AG04450 (cell line): ENCODE measurements at places on chromosomes 5 and 9.

GRCh38 chr9:121672986-121673385, 21.6 kb downstream of the DAB2IP start:
- DNase-seq: no peak

DNA sequence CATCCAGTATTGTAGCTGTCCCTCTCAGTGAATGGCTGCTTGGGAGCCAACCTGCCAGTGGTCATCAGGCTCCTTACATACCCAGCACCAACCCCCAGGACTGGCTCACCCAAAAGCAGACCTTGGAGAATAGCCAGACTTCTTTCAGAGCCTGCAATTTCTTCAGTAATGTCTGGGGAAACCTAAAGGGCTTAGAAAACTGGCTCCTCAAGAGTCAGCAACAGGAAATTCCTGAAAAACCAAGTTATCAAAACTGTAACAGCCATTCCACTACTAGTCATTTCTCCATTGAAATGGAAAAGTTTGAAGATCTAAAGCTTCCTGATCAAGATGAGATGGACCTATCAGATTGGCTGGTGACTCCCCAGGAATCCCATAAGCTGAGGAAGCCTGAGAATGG, 12.3 kb upstream of the STING1 start:
- no peak for DNase-seq

DNA sequence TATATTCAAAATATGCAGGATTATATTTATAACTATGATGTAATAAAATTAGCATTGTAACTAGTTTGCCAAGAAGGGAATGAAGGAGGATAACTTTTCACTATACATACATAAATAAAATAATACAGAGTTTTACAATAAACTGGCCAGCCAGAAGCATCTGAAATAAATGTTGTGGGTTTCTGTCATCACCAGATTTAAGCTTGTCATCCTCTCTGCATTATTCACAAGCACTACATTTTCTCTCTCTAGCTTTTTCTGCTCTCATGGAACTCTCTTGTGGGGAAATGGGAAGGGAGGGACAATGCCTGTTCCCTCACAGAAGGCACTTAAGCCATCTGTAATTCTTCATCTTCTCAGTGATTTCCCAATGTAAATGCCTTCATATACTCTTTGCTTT, 626.8 kb downstream of the SEMA5A start:
- no peak for DNase-seq

DNA sequence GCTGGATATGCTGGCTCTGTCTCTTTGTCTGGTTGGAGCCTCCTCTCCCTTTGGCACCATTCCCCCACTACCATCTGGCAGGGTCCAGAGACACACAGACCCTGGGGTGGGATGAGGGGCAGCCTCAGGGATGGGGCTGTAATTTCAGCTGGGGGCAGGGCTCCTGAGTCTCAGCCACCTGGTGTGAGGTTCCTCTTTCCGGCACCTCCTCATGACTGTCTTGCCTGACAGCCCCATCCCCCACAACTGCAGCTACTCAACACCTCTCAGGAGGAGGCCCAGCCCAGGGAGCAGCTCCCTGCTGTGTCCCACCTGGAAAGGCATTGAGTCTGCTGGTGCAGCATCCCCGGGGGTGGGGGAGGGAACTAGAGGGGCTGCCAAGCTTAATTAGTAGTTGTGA, 11.7 kb upstream of the RPS14 start:
- no peak for DNase-seq

DNA sequence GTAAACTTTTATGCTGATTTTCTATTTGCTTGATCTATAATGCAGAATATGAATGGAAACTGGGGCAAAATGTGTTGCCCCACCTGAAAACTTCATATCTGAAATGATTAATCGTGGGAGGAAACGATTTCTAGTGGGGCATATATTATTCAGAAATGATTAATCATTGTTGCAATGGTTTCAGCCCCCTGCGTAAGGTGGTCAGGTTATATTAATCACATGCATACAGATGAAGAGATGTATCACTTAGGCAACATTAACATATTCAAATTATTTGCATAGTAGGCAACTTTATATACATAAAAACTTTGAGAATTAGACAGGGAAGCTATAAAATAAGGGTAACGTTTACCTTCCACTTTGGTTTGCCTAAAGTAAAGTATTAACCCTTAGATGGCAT, 49.8 kb downstream of the LSM11 start:
- no peak for DNase-seq

DNA sequence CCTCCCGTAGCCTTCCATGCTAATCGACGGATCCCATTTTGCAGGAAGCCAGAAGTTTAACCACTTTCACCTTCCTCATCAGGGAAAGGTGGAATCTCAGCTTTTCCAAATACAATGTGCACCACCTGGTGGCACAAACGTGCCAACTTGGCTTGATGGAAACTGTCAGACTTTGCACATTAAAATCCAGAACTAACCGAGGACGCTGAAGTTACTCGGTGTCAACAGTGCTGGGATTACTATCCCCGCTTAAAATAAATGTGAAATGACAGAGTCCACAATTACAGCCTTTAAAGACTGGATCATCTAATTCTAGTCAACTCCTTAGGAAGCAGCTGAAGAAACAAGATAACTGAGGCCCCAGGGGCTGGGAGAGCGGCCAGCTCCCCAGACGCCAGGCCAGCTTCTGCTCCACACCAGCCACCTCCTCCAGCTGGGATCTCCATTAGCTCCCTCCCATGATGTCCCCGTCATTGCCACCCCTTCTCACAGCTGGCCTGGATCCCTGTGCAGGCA, 50.1 kb upstream of the RETREG1 start:
- no peak for DNase-seq

DNA sequence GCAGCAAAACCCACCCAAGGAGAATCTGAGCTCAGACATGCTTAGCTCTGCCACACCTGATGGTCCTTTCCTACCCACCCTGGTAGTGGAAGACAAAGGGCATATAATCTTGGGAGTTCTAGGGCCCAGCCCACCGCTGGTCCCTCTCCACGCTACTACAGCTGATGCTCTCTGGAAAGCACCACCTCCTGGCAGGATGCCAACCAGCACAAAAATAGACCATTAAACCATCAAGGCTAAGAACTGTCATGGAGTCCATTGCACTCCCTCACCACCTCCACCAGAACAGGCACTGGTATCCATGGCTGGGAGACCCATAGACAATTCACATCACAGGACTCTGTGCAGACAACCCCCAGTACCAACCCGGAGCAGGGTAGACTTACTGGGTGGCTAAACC, 111.0 kb upstream of the IL7R start:
- DNase-seq: no peak

DNA sequence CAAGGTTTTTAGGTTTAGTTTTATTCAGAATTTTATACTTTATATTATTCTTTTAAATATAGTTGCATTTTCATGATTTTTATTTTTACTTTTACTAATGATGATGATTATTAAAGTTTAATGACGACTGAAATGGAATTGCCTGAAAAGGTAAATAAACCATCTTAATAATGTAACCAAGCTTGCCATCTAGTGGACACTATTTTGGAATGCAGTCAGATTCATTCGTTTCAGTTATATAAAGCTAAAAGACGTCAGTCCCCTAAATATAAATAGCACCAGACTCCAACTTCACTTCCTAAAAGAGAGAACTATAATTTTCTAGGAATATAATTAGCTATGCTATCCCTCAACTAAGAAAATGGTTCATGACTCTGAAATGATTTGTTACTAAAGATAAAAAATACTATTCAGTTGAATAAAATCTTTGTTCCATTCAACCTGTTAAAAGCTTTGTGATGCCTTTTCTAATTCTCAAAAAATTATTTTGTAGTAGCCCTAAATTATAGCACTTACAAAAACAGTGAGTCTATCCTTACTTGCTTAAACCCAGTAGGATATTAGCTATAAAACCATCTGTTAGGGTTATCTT, 19.9 kb downstream of the ABITRAM start:
- DNase-seq: no peak

GRCh38 chr5:36607114-36607571, 737 bp downstream of the SLC1A3 start:
- no peak for DNase-seq

GRCh38 chr9:125428902-125429467, 167.4 kb downstream of the GAPVD1 start:
- no peak for DNase-seq

- DNase-seq: no peak
Measured at GRCh38 chr5:158198636-158199035, 339.7 kb upstream of the CLINT1 start.

- no peak for DNase-seq
Measured at GRCh38 chr9:131080589-131080988, 15.7 kb upstream of the AIF1L start.

GRCh38 chr9:134655586-134656333, 14.2 kb downstream of the COL5A1 start:
- no peak for DNase-seq

DNA sequence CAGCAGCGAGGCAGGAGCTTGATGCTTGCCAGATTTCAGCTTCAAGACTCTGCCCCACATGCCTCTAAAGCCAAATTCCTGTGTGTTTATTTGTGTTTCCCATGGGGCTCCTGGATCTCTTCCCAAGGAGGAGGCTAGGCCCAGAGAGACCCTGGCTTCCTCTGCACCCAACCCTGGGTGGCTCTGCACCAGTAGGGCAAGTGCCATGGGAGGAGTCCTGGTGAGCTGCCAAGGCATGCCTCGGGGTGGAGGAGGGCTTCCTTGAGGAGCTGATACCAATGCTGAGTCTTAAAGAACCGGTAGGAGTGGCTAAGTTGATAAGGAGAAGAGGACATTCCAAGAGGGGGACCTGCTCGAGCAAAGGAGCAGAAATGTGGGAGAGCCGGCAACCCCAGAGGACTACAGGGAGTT, 6.8 kb upstream of the TIFAB start:
- DNase-seq: no peak

DNA sequence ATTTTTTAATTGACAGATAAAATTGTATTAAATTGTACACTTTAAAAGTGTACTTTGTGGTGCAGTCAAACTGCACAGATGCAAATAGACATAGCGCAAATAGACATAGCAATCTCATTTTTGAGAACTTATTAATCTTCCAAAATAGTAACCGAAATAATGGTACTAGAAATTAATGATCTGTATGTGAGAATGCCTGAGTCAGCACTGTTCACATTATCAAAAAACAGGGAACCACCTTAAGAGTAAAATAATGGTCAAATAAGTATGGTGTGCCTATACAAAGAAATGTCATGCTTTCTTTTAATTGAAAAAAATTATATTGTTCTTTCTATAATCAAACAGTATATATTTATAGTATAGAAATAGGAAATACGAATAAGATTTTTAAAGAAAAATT, 461.9 kb downstream of the EFNA5 start:
- DNase-seq: no peak

DNA sequence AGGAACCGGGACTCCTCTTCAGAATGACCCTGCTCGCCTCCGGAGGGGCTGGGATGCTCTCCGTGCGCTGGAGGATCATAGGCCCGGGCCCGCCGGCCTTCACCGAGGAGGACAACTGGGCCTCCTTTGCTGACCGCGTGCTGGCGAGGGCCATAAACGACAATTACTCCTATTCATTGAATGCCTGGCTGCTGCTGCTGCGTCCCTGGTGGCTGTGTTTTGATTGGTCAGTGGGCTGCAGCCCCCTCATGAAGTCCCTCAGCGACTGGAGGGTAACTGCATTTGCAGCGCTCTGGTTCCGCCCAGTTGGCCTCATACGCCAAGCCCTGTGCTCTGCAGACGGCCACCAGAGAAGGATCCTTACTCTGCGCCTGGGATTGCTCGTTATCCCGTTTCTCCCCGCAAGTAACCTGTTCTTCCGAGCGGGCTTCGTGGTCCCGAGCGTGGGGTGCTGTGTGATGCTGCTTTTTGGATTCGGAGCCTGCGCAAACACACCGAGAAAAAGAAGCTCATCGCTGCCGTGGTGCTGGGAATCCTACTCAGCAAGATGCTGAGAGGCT, 16.6 kb downstream of the OR2V1 start:
- DNase-seq: no peak

- no peak for DNase-seq
Measured at GRCh38 chr5:138965626-138966025, 90.5 kb upstream of the LRRTM2 start.

DNA sequence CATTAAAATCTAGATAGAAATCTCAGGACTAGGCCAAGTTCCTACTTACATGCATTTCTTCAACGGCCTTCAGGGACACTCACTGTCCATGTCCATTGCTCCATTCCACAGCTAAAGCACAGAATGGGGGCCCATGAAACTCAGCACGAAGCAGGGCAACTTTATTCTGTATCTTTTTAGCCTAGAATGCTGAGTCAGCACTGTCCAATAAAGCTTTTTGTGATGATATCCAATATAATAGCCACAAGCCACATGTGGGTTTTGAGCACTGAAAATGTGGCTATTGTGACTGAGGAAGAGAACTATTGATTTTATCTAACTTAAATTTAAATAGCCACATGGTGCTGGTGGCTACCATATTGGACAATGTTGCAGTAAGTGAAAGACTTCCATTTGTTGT, 21.6 kb downstream of the OTP start:
- DNase-seq: no peak

DNA sequence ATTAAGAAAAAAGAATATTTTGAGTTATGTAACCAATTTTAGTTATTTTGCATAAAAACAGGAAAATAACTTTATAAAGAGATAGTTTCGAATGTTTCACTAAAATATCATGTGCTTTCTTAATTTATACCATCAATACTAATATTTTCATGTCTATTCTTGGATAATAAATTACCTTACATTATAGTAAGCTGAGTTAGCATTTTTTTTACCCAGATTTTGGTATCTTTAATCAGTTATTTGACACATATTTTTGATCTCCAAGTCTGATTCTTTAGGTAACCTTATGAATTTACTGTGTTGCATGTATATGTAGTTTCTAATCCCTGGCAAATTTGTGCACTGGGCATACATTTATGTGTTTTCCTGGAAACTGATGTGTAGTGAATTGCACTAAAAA, 138.0 kb downstream of the KDM4C start:
- DNase-seq: no peak

GRCh38 chr9:93205045-93205768, 21.3 kb downstream of the WNK2 start:
- DNase-seq: no peak

DNA sequence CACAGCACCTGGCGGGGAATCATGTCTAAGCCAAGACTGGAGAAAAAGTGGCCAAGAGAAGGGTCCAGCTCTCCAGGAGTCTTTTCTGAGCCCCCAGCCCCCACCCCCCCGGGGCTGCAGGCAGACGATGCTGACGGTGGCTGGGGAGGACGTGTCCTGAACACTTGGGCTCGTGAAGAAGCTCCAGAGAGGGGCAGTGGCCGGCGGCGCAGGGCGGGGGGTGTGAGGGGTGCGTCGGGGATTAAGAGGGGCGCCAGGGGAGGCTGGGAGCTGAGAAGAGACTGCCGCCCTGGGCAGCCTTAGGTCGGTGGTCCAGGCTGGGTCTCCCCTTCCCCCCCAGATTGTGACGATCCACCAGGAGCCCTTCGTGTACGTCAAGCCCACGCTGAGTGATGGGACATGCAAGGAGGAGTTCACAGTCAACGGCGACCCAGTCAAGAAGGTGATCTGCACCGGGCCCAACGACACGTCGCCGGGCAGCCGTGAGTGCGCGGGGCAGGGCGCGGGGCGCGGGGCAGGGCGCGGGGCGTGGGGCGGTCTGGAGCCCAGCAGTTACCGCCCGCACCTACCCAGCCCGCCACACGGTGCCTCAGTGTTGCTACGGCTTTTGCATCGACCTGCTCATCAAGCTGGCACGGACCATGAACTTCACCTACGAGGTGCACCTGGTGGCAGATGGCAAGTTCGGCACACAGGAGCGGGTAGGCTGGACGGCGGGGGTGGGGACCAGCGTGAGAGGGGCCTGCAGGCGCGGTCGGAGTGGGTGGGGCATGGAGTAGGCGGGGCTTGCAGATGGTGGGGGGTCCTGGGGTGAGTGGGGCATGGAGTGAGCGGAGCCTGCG, 8.9 kb downstream of the LRRC26 start:
- DNase-seq: no peak
